GM23338 (cell line): ENCODE measurements at places on chromosomes 12 and 14. TPM values are rescaled to one million over a fixed set of nuclear protein-coding genes. Genes with fewer than 3 reads are reported as not detected.
A peak's percentile ranks its signal among the peaks of the same experiment; 100 is the strongest.

Gene SLC17A8
- 0.24 TPM in 1 of 2 replicates, not detected in the other for total RNA-seq

Gene TSPAN11
- 3.6 and 6.0 TPM in 2 replicates for total RNA-seq

Gene C12orf54
- total RNA-seq, result not detected in 2 replicates

Gene PTCSC3
- total RNA-seq, result not detected in 2 replicates

Gene RNU6-8
- not detected in 2 replicates for total RNA-seq

Gene RNASE7
- not detected in 2 replicates for total RNA-seq

GRCh38 chr14:101590062-101590461 is 28.8 kb downstream of the DIO3 start:
- DNase-seq, result no peak

DNA sequence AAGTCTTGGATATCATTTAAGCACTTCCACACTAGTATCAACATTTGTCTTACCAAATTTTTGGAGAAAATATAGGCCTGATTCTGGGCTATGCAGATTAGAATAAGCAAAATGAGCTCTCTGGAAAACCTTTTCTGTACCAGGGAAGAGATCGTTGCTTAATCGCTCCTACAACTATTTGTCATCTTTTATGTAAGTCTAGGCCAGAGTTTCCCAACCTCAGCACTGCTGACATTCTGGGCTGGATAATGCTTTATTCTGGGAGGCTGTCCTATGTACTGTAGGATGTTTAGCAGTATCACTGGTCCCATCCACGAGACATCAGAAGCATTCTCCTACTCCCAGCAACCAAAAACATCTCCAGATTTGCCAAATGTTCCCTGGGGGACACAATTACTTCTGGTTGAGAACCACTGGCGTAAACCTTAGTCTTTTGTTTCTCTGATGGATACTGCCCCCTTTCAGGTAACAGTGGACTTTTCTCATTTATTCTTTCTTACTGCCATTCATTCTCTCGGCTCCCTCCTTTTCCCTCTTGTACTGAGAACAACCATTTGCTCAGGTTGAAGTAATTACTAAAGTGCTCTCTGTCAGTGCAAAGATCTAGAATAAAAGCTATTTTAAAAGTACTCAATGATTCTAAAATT is 316.9 kb upstream of the E2F7 start:
- peak; percentile 45 for DNase-seq

- DNase-seq, result no peak
Observed at GRCh38 chr14:31902945-31903646, 174.0 kb upstream of the ARHGAP5 start.

GRCh38 chr14:63275611-63276010 is 43.1 kb downstream of the GPHB5 start:
- DNase-seq, result peak; percentile 5

DNA sequence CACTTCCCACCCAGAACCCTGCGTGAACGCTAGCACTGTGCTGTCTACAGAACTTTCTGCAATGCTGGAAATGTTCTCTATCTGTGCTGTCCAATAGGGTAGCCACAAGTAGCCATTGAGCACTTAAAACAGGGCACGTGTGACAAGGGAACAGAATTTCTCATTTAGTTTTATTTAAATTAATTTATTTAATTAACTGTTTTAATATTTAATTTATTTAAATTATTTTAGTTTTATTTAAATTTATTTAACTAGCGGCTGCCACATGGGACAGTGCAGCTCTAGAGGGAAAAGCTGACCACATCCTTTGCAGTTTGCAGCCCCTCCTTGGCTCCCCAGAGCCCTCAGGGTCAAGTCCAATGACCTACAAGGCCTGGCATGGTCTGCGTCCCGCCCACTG is 35.0 kb upstream of the CORO1C start:
- DNase-seq, result no peak

DNA sequence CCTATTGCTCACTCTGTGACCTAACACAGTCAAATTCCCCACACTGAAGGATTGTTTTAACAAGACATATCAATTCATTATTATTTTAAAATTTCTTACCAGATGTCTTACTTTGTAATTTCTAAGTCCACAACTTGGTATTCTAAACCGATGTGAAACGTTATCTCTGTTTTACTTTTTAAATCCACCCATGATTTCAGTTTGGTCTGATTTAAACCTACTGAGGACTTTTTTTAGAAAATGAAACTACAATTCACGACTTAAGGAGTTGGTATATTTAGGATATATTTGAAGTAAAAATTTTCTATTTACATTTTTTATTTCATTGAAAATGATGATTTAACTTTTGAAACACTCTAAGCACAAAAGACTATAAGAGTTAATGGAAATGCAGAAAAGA is 35.1 kb upstream of the GRIP1 start:
- no peak for DNase-seq

DNA sequence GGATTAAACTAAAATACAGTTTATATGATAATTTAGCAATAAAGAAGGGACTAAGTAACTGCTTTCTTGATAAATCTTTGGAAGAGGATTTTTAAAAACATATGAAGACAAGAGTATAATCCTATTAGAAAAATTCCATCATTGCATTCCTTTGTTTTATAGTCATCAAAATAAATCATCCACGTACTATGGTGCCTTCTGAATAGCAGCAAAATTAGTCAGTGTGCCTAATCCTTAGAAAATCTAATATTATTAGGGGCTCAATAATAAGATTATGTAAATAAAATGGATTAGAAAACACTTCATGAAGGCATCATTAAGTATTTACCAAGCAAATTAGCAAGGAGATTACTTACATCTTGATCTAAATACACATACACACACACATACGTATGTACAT is 102.1 kb downstream of the KCNH5 start:
- no peak for DNase-seq

- no peak for DNase-seq
Observed at GRCh38 chr12:131871677-131872076, 22.7 kb upstream of the ULK1 start.
